NCI-H1436 treated with DMSO at 0.1 percent for 48 hours (cell line): ENCODE measurements at places on chromosomes 3 and 15.

- DNase-seq: no peak
These were observed 888 bp downstream of the TMOD3 start for GRCh38 chr15:51830276-51830806.

DNA sequence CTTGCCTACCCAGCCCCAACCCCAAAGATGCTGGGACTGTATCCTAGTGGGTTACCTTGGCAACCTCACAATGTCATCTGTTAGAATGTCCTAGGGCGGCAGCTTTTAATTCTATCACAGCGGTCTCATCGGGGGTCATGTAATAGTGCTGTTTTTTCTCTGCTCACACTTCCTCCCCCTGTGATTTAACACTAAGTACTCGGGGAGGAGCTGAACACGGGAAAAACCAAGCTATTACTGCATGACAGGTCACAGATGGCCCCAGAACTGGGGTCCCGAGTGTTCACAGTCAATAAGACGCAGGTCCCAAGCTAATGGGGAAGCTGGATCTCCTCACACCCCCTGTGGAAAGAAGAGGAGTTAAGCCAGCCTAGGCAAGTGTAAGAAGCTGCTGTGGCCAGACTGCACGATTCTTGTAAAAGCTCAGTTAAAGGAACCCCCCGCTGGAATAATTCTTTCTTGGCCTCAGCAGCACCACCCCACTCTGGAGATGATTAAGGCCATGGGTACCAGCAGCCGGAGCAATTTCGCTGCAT is 2.5 kb upstream of the RFTN1 start:
- no peak for DNase-seq

- DNase-seq: peak; percentile 28
These were observed 87.0 kb upstream of the BOC start for GRCh38 chr3:113124256-113124830.

GRCh38 chr15:63234451-63234870 is 42.9 kb upstream of the APH1B start:
- DNase-seq: no peak

DNA sequence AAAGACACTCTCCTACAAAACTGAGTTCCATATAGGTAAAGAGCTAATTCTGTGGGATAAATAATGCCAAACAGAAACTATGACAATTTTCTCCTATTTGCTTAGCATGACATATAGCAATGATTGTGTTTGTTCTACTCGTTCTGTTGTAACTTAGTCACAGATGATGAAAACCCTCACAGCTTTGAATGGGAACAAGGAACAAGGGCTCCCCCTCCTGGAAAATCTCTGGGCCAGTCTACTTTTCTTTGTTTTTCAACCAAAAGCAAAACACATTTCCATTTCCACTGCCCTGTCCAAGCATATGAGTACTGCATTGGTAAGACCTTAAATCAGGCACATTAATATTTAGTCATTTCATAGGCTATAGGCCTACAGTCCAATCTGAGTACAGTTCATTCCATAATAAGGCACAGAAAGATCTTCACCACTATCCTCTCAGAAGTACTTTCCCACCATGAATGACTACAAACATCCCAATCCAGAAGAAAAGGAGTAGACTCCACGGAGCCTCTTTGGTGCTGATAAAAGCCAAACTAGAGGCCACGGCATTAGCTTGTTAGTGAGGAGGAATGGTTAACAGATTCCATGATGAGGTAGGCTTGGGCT is 67.1 kb downstream of the ATP8B4 start:
- DNase-seq: no peak

GRCh38 chr3:14121859-14122258 is 2.8 kb downstream of the CHCHD4 start:
- no peak for DNase-seq

DNA sequence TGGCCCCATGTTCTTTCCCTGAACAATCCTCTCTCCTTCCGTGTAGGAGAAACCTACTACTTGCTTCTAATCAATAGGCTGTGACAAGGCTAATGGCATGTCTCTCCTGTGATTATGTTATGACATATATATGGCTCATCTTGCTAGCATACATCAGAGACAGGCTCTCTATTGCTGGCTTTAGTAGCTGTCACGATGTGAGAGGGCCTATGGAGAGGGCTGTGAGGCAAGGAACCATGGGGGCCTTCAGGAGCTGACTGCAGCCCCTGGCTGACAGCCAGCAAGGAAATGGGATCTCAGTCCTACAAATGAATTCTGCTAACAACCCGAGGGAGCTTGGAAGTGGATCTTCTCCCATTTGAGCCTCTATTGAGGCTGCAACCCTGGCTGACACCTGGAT is 96.3 kb downstream of the EOMES start:
- DNase-seq: no peak

DNA sequence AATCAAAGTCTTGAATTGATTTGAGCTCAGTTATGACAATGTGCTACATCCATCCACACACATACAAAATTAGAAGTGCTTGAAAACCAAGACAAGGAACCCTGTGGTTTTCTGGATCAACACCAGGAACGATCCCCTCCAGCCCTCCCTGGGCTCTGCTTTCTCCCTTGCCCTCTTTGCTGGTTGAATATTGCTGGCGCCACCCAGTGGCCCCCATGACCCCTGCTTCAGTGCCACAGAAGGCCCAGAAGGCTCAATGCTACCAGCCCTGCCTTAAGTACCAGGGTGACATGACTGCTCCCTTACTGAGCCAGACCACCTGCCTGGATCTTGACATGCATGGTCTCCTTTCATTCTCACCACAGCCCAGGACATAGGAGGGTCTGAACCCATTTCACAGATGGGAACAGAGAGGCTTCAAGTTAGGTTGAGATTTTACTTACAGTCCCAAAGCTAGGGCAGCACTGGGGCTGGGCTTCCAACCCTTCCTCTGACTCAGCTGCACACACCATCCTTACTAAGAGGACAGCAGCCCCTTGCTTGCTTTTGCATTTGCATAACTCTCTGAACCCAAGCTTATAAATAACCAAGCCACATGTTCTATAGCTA is 15.0 kb downstream of the IL12A start:
- DNase-seq: no peak

GRCh38 chr3:194255252-194256039 is 95.7 kb downstream of the CPN2 start:
- no peak for DNase-seq
